ENCODE measurements at places on chromosomes 16 and 17.

DNA sequence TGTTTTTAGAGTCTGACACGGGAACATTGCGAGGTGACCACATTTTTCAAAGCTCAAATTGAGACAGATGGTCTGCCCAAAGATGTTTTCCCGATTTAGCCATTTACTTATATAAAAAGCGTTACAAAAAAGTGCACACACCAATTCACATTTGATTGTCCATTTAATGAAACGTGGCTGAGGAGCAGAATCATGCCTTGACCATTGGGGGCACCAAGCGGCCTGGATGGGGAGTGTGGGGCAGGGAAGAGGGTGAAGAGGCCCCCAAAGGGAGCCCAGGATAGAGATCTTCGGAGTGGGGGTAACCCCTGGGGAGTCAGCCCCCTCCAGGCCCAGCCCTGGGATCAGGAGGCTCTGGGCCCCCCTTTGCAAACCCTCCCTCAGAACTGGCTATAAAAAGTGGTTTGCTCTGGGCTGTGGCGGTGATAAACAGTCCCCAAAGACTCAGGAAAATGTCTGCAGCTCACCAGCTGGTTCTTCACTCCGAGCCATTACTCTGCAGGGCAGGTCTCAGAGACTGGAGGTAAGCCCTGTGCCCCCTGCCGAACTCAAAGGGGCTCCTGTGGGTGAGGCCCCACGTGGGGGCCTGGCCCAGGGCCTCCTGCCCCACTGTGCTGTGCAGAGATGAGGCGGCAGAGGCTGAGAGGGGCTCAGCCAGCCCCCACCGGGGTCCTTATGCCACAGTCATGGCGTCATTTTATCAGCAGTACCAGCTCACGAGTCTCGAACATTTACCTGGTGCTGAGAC lies 105.9 kb upstream of the SEC14L1 start:
- H3K4me1 ChIP-seq = no peaks in the 10 kb centered on the region
- no peaks in the 10 kb centered on the region for H3K36me3 ChIP-seq
- no peaks in the 10 kb centered on the region for H3K27me3 ChIP-seq
- no peak overlapping the region for H3K27ac ChIP-seq

DNA sequence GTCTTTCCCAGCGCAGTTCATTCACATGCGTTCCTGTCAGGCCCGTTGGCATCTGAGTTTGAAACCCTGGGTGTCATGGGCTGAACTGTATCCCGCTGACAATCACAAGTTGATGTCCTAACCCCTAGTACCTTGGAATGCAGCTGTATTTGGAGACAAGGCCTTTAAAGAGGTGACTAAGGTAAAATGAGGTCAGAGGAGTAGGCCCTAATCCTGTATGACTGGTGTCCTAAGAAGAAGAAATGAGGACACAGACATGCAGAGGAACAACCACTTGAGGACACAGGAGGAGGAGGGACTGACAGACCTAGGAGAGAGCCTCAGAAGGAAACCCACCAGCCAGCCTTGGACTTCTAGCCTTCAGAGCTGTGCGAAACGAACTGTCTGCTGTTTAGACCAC lies 33.1 kb downstream of the TRPV2 start:
- H3K4me1 ChIP-seq = peaks cover 2% of the 10 kb centered on the region
- no peak overlapping the region for H3K27ac ChIP-seq
- peaks cover 63% of the 10 kb centered on the region for H3K36me3 ChIP-seq
- no peaks in the 10 kb centered on the region for H3K27me3 ChIP-seq

DNA sequence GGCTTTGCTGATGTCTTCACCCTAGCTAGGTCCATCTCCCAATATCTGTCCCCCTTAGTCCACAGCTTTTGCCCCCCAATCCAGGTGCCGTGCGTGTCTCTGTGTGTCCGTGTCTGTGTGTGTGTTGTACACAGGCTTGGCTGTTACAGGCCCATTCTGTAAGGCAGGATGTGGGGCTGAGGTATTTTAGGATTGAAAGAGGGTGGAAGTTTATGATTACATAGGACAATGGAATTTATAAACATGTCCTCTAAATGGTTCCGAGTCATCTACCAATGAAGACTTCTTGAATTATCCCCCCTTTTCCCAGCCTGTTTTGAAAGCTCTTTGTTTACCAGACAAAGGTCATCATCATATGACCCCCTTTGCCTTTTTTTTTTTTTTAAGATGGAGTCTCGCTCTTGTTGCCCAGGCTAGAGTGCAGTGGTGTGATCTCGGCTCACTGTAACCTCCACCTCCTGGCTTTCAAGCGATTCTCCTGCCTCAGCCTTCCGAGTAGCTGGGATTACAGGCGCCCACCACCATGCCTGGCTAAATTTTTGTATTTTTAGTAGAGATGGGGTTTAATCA lies 21.9 kb downstream of the ACE start:
- H3K4me1 ChIP-seq = no peaks in the 10 kb centered on the region
- no peaks in the 10 kb centered on the region for H3K27me3 ChIP-seq
- no peak for DNase-seq
- no peak overlapping the region for H3K27ac ChIP-seq

GRCh38 chr16:22194707-22195444 lies 11.2 kb upstream of the EEF2K start:
- H3K27me3 ChIP-seq = no peaks in the 10 kb centered on the region
- no peak overlapping the region for H3K4me3 ChIP-seq
- H3K4me1 ChIP-seq = peaks cover 47% of the 10 kb centered on the region

DNA sequence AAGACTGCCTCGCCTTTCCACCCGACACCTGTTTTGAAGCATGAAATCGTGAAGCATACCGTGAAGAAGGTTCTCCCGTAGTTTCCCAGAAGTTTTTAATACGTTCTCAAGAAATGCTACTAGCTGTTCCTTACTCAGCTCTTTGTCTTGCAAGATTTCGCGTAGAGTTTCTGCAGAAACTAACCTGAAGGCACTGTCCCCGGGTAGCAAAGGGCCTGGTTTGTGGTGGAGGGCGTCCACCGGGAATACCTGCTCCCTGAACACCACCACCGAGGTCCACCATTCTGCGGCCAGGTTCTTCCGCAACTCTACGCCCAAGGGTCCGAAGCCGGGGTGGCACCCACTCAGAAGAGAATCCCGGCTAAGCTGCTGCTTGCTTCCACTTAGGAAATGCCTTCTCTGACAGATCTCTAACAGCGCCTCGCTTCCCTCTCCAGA lies 487 bp downstream of the POLG2 start:
- peaks cover 47% of the 10 kb centered on the region for H3K36me3 ChIP-seq
- peak overlapping the region; percentile 89 for H3K27ac ChIP-seq
- peaks cover 74% of the 10 kb centered on the region for H3K4me1 ChIP-seq
- no peaks in the 10 kb centered on the region for H3K27me3 ChIP-seq
- no peak for DNase-seq
- peak overlapping the region; percentile 56 for H3K4me3 ChIP-seq

DNA sequence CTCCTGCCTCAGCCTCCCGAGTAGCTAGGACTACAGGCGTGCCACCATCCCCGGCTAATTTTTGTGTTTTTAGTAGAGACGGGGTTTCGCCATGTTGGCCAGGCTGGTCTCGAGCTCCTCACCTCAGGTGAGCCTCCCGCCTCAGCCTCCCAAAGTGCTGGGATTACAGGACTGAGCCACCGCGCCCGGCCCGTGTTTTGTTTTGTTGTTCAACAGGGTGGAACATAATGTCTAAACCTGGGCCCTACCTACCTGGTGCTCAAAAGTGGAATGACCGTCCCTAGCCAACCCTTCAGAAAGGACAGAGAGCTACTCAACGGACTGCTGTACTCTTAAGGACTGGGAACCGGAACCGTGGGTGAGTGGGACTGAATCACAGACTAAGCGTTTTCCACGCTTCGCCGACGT lies 772 bp upstream of the KIF22 start:
- peak overlapping the region; percentile 77 for H3K4me3 ChIP-seq
- H3K27ac ChIP-seq = peak overlapping the region; percentile 99
- peaks cover 37% of the 10 kb centered on the region for H3K36me3 ChIP-seq
- H3K4me1 ChIP-seq = peaks cover 43% of the 10 kb centered on the region

DNA sequence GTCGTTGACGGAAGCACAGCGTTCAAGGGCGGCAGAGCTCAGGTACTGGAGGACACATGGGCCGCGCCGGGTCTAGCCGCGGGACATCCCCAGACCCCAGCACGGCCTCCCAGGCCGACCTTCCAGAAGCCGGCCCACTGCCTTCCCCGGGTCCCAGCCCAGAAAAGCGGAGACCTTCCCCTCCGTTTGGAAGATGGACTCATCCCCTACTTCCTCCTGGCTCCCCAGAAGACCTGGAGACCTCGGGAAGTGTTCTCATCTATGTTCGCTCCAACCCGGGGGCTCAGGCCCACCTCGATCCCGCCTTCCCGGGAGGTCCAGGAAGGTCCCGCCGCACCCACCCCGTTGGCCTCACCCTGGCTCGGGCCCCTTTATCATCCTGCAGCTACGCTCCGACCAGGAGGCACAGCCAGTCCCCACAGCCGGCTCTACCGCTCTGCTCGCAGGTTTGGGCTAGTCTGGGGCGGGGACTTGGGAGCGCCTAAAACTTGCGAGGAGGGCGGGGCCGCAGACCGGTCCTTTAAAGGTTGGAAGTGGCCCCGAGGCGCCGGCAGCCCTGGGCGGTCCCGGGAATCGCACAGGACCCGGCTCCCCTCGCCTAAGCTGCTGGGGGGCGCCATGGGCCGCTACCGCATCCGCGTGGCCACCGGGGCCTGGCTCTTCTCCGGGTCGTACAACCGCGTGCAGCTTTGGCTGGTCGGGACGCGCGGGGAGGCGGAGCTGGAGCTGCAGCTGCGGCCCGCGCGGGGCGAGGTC lies at the start of gene ALOX12:
Gene ALOX12 (plus strand): TSS at position 550 of the 756 bp plus-strand sequence. CDS start 69 bp downstream, at position 619.
- H3K27ac ChIP-seq = no peak within 1 kb of the TSS
- H3K27me3 ChIP-seq = no peaks in the 10 kb centered on the region
- no peak for DNase-seq
- H3K36me3 ChIP-seq = peaks cover 33% of the 10 kb centered on the region
- no peaks in the 10 kb centered on the region for H3K4me1 ChIP-seq
- no peak within 1 kb of the TSS for H3K4me3 ChIP-seq

DNA sequence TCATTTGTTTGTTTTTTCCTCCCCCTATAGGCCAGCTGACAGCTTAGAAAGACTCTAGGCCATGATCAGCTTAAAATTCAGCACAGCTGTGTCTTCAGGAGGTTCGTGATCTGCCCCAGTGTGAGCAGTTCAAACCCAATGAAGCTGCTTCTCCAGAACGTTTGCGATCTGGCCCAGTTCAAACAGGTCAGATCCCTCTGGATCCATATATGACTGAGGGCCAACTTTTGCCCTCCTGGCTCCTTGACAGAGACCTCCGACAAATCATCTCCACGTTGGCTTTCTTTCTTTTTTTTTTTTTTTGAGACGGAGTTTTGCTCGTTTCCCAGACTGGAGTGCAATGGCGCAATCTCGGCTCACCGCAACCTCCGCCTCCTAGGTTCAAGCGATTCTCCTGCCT lies 50.2 kb upstream of the ATF7IP2 start:
- no peaks in the 10 kb centered on the region for H3K36me3 ChIP-seq
- peaks cover 24% of the 10 kb centered on the region for H3K4me1 ChIP-seq
- H3K27ac ChIP-seq = no peak overlapping the region

DNA sequence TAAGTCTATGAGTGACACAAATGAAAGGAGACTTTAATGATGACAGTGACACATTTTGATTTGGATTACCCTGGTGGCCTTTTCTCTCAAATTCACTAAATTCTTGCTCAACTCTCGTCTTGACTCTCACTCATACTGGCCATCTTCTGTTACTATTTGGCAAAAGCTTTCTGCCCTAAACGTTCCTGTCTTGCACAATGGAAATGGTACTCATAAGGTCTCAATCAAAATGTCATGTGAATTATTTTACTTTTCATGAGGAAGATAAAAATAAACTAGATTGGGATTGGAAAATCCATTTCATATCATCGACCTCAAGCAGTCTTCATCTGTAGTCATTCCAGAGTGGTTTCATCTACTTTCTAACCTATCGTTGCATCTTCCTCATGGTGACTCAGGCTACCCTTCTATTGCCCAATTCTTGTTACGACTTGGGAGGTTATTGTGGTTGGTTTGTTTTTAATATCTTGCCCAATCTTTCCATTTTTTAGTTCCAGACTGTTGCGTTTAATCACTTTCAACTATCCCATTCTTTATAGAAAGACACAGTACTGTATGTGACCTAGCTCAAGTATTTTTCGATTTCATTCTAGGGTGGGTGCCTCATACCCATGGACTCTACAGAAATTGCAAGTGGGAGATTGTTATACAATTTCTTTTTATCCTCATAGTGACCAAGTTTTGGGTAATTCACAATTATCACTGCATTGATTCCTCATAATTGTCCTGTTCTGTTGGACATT lies 317.2 kb upstream of the KCNJ16 start:
- H3K36me3 ChIP-seq = no peaks in the 10 kb centered on the region
- no peaks in the 10 kb centered on the region for H3K4me1 ChIP-seq
- no peak for DNase-seq
- H3K27me3 ChIP-seq = no peaks in the 10 kb centered on the region
- no peak overlapping the region for H3K27ac ChIP-seq
- no peak overlapping the region for H3K4me3 ChIP-seq

DNA sequence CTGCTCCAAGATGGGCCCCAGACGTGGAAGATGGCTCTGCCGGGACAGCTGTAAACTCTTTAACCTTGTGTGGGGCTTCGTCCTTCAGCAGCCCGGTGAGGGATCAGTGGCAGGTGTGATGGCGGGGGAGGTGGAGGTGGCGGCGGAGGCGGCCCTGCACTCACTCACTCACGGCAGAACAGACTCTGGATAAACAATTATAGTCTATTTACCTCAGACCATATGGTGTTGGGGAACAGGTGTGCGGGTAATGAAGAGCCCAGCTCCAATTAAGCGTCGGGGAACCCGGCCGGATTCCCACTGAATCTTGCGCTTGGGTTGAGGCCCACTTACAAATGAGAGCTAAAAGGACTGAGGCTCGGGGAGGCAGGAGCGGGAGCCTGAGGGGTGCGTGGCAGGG lies 104.3 kb upstream of the SDK2 start:
- H3K27ac ChIP-seq = no peak overlapping the region
- H3K27me3 ChIP-seq = no peaks in the 10 kb centered on the region
- H3K4me1 ChIP-seq = no peaks in the 10 kb centered on the region
- no peak overlapping the region for H3K4me3 ChIP-seq

DNA sequence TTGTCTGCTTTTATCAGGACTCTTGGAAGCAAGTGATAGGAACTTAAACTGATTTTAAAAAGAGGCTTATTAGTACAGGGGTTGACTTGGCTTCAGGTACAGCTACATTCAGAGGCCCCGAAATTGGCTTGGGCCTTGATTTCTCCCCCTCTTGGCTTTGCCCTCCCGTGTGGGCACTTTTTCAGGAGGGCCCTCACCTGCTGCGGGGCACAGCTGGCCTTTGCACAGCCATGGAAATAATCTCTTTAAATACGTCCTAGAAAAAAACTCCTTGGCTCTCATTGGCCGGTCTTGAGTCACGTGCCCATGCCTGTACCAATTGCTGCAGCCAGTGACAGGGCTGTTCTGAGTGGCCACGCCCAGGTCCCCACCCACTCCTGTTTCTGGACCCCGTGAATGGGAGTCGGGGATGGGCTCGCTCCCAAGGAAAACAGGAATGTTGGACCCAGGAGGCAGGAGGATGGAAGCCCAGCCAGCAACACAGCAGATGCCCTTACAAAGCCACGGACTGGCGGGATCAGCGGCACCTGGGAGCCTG lies 15.0 kb downstream of the CA5A start:
- H3K4me1 ChIP-seq = no peaks in the 10 kb centered on the region
- no peak for DNase-seq
- no peak overlapping the region for H3K4me3 ChIP-seq
- no peak overlapping the region for H3K27ac ChIP-seq
- no peaks in the 10 kb centered on the region for H3K36me3 ChIP-seq

- H3K36me3 ChIP-seq = no peaks in the 10 kb centered on the region
- no peaks in the 10 kb centered on the region for H3K27me3 ChIP-seq
- H3K27ac ChIP-seq = no peak overlapping the region
- H3K4me3 ChIP-seq = no peak overlapping the region
- DNase-seq = peak; percentile 15
Observed at GRCh38 chr17:27569257-27569722, 61.7 kb upstream of the LGALS9 start.

GRCh38 chr17:68562736-68563135 lies 38.4 kb downstream of the FAM20A start:
- H3K4me3 ChIP-seq = no peak overlapping the region
- peaks cover 15% of the 10 kb centered on the region for H3K27me3 ChIP-seq
- DNase-seq = no peak
- no peaks in the 10 kb centered on the region for H3K36me3 ChIP-seq
- H3K4me1 ChIP-seq = no peaks in the 10 kb centered on the region
